Fibroblast of skin of left biceps (primary cell): ENCODE measurements at places on chromosomes 5 and 9.

DNA sequence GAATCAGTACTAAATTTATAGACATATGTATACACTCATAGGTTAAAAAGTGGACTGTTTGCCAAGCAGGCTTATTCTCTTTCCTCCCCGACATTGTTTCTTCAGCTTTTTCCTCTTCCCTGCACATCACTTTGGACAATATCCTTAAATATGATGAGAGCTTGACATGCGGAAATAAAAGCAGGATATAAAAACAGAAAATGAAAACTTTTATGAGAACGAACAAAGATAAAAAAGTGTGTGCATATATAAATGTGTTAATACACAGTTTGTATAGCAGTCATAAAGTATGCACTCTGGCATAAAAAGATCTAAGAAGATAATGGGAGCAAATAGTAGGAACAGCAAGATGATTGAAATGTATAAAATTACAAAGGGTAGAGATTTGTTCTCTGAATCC, 86.4 kb upstream of the IFNE start:
- no peak for DNase-seq

DNA sequence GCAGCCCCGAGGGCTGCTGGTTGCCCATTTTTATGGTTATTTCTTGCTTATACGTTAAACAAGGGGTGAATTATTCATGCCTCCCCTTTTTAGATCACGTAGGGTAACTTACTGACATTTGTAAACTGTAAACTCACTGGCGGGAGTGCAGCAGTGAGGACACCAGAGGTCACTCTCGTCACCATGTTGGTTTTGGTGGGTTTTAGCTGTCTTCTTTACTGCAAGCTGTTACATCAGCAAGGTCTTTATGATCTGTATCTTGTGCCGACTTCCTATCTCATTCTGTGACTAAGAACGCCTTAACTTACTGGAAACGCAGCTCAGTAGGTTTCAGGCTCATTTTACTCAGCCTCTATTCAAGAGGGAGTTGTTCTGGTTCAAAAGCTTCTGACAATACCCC, 155.0 kb upstream of the PRDM9 start:
- DNase-seq, result no peak

GRCh38 chr5:147510885-147511284, 1.0 kb upstream of the DPYSL3 start:
- DNase-seq, result no peak

- DNase-seq, result no peak
These were observed 168.9 kb upstream of the PUM3 start for GRCh38 chr9:3012842-3013241.

DNA sequence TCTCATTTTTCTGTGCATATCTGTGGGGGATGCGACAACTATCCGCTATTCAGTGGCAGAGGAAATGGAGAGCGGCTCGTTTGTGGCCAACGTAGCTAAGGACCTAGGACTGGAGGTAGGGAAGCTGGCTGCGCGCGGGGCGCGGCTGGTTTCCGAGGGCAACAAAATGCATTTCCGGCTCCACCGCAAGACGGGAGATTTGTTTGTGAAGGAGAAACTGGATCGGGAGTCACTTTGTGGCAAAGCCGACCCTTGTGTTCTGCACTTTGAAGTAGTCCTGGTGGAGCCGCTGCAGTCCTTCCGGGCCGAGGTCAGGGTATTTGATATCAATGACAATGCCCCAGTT, 320 bp downstream of the PCDHB1 start:
- no peak for DNase-seq
